ENCODE measurements at places on chromosomes 5 and 9. TPM values are rescaled to one million over a fixed set of nuclear protein-coding genes. Genes with fewer than 3 reads are reported as not detected.
A peak's percentile ranks its signal among the peaks of the same experiment; 100 is the strongest.

- H3K4me1 ChIP-seq, result peaks cover 8% of the 10 kb centered on the region
- no peak overlapping the region for H3K4me3 ChIP-seq
- H3K36me3 ChIP-seq, result no peaks in the 10 kb centered on the region
- peak overlapping the region; percentile 2 for H3K27ac ChIP-seq
These were observed 38.3 kb upstream of the NEURL1B start for GRCh38 chr5:172602783-172603231.

GRCh38 chr5:67353500-67354450 lies 157.2 kb upstream of the CD180 start:
- H3K4me3 ChIP-seq, result no peak overlapping the region
- no peak for DNase-seq
- peaks cover 28% of the 10 kb centered on the region for H3K4me1 ChIP-seq
- no peak overlapping the region for H3K27ac ChIP-seq
- H3K36me3 ChIP-seq, result no peaks in the 10 kb centered on the region

DNA sequence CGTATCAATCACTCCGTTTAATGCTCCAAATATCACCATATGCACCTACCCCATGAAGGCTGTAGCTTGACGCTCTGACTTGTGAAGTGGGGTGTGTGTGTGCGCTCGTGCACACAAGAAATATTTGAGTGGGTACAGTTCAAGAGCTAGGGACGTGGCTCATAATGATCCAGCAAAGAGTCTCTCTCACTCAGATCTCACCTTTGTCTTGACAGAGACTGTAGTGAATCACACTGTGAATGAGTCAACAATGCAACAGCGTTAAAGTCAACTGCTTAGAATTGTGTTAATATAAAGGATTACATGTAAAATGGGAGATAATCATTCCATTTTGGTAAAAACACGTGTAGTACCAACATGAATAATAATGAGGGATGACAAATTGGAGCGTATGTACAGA lies 119.4 kb downstream of the MED27 start:
- DNase-seq, result no peak
- no peaks in the 10 kb centered on the region for H3K4me1 ChIP-seq

DNA sequence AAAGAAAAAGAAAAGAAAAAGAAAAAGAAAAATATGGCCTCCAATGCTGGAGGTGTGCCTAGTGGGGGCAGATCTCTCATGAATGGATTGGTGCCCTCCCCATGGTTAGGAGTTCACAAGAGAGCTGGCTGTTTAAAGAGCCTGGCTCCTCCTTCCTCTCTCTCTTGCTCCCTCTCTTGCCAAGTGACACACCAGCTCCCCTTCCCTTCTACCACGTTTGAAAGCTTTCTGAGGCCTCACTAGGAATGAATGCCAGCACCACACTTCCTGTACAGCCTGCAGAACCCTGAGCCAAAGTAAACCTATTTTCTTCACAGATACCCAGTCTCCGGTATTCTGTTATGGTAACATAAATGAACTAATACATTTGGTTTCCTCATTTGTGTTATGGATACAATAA lies 14.4 kb upstream of the GALNT10 start:
- H3K4me1 ChIP-seq, result no peaks in the 10 kb centered on the region
- no peak for DNase-seq
- H3K4me3 ChIP-seq, result no peak overlapping the region
- no peaks in the 10 kb centered on the region for H3K36me3 ChIP-seq
- H3K27ac ChIP-seq, result no peak overlapping the region

DNA sequence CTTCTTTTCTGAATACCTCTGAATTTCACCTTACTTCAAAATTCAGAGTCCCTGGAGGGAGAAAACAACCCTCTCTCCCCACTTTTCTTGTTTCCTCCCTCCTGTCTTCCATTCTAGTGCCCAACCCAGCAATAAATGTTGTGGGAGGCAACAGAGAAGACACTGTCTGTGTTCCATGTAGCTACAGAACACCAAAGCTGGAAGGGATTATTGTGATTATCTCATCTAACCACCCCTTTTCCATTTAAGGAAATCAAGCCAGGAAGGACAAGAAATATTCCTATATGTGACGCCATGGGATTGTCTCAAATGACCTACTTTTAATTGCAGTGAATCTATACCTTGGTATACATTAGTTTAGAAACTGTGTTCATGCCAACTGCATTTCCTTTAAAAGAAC lies 476.6 kb upstream of the TNC start:
- H3K27ac ChIP-seq, result no peak overlapping the region
- no peak overlapping the region for H3K4me3 ChIP-seq
- H3K4me1 ChIP-seq, result peaks cover 19% of the 10 kb centered on the region
- H3K27me3 ChIP-seq, result peaks cover 8% of the 10 kb centered on the region

The SLC6A3 gene
- total RNA-seq, result not detected

DNA sequence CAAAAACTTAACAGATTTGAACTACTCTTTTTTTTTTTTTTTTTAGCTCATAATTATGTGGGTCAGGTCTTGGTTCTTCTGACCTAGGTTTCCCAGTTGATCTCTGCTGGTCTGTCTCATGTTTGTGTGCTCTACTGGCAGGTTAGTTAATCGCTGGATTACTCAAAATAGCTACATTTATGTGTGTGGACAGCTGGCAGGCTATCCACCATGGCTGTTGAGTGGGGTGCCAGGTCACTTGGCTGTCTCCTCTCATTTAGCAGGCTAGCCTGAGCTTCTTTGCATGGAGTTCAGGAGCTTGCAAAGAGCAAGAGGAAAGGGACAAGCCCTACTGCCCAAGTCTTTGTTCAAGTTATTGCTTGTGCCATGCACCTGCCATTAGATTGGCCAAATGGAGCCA lies 9.3 kb downstream of the ADCY2 start:
- H3K27ac ChIP-seq, result no peak overlapping the region
- no peaks in the 10 kb centered on the region for H3K27me3 ChIP-seq
- H3K4me3 ChIP-seq, result no peak overlapping the region
- H3K4me1 ChIP-seq, result no peaks in the 10 kb centered on the region

Measured in suprapubic skin (tissue), 4 donors.